ENCODE measurements at places on chromosomes 1 and 21.

GRCh38 chr1:218945050-218945449 is 228.6 kb upstream of the LYPLAL1 start:
- DNase-seq: no peak

GRCh38 chr1:39877980-39878956 is 5.0 kb downstream of the TRIT1 start:
- DNase-seq: no peak

DNA sequence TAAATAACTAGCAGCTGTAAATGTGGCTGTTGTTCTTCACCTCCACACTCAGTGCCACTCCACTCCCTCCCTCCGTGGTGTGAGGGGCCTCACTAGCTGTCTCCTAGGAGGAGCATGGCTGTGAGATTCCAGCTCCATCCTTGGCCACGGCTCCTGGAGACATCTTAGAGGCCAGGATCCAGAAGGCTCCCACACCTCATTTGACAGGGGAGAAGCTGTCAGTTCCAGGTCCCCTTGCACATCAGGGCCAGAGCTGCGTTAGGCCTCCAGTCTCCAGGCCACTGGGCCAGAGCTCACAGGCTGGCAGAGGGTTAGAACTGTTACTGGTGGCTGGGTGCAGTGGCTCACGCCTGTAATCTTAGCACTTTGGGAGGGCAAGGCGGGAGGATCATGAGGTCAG is 15.0 kb downstream of the PCSK9 start:
- DNase-seq: no peak

DNA sequence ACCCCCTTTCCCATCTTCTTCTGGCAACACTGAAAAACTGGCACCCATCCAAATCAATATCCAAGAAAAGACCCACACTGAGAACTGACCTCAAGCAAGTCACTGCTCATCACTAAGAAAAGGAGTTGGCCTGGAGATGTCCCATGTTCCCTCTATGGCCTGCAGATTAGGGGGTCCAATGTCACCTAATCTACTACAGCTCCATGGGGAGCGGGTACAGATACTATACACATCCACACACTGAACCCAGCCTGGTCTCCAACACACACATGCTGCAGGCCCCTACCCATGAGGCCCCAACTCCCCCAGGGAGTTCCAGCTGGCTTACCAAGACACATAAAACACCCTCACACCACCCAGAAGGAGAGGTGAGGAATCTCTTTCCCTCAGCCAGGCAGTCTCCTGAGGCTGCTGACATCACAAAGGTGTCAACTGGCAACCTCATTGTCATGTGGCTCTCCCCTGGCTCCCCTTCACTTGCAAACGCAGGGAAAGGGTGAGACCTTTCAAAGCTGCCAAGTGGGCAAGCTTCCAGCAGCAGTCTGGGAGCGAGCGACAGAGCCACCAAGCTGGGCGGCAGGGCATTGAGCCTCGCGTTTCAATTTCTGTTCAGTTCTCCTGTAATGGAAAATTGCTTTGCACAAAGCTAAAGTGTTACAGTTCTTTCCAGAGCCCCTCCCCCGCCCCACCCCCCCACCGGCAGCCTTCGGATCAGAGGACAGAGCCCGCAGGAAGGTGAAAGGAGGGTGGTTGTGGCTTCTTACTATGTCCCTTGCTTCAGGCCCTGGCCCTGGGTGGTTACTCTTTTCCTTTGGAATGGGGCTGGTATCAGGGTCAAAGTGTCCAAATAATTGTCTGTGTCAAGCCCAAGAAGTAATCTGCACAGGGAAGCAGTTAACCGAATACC is at the start of gene LRRC52:
LRRC52 (plus strand) TSS at position 469 of the 907 bp plus-strand sequence; CDS start at position 766, 297 bp downstream.
- DNase-seq: no peak

DNA sequence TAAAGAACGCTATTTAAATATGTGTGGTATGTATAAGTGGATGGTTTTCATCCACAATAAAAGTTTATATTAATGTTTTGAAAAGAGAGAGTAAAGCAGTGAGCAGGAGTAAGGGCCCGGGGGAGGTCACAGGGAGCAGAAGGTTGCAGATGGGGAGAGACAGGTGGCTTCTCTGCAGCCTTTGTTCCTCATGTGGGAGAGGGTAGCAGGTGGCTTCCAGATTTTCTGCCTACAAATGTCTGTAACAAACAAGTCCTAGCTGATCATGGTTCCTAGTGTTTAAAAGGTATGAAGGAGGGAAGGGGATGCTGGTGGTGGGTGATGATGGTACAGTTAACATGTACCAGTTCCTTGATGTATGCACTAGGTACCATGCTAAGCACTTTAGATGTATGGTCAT is 18.8 kb downstream of the QSOX1 start:
- DNase-seq: no peak

GRCh38 chr21:28213261-28213660 is 779.4 kb downstream of the LTN1 start:
- no peak for DNase-seq

DNA sequence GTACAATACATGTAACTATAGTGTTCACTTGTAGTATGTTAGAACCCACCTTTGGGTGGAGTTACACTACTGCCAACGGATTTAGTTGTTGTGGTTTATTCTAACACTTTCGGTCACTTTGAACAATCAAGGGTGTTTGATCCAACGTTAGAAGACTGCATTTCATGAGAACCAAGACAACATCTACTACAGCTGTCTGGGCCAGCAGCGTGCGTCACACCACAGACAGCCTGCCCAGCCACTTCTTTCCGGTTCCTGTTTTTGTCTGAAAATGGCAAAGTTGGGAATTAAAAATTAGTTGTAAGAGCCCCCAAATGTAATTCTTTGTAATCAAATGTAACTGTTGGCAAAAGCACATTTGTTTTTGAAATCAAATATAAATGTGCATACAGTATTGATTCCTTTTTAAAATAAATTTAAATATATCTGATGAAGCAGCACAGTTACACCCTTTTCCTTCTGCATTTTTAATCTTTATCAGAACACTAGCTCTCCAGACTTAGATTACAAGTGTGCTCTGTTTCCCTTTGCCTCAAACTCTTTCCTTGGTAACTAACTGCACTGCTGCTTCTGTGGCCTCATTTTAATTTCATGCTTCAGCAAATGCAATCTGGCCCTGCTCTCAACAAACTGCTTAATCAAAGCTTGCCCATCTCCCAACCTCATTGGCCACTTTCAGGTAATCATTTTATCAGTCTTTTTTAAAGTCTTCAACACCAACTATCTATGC is 86.6 kb upstream of the DPH5 start:
- DNase-seq: peak; percentile 89

DNA sequence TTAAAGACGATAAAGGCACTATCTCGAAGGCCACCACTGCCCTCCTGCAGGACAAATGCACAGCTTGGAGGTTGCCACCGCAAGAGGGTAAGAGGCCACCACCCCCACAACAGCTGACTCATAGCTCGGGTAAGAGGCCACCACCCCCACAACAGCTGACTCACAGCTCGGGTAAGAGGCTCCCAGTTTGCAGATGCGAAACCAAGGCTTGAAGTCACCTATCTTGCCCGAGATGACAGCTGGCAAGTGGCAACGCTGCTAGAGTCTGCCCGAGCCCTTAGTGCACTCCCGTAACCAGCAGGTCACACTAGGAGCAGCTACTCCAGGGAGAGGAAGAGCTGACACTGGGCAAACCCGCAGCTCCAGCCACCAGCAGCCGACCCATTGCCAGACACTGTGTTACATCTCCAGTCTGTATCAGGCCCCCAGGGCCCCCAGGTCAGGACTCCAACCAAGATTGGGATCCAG is 17.1 kb upstream of the SPSB1 start:
- peak; percentile 36 for DNase-seq

All from CD4-positive, alpha-beta T cell treated with Interleukin-12 subunit alpha and Interleukin-12 subunit beta, for 1 hour (primary cell).